RKO (cell line): ENCODE measurements at places on chromosomes 4 and X.

DNA sequence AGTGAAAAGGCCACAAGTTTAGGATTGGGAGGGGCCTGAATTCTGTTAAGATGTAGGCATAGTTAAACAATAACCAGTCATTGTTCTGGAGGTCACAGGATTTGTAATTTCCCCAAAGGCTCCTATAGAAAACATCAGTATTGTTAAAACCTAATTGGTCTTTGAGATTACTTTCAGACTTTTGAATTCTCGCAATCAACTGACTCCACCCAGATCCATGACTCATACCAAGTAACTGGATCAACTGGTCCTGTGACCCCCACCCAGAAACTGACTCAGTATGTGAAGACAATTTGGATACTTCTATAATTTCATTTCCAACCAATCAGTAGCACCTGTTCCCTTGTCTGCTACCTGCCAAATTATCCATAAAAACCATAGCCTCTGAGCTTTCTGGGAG, 28.4 kb downstream of the MAGEB16 start:
- no peak for DNase-seq

DNA sequence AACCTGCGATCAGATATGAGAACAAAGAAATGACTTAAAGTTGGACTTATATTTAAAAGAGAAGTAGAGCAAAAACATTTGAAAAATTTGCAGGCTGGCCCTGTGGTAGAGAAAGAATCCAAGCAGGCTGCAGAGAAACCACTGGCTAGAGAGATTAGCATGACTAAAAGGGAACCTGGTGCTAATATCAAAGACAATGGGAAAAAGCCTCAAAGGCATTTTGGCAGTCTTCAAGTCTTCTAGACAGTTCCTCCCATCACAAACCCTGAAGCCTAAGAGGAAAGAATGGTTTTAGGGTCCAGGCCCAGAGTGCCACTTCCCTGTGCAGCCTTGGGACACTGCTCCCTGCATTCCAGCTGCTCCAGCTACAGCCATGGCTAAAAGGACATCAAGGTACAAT, 33.4 kb downstream of the KCTD8 start:
- DNase-seq, result no peak

DNA sequence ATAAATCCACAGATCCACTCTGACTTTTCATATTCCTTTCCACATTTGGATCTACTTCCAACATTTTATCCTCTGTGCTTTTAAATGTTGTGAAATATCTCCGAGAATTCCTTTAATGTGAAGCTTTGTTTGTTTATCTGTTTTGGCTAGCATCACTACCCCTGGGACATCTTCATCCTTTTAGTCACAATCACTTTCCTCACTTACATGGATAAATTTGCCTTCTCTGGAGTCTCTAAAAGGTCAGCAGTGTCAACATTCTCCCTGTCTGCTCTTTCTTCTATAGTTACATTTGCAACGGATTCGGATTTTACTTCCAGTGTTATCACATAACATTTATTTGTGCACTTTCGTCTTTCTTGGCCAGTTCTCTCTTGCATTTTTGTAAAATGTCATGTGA, 34.2 kb upstream of the LRAT start:
- DNase-seq, result no peak

- DNase-seq, result peak; percentile 13
These were observed 286.4 kb downstream of the PRDM5 start for GRCh38 chr4:120636120-120636630.

- no peak for DNase-seq
These were observed 15.8 kb downstream of the DCTD start for GRCh38 chr4:182901337-182901736.
